IMR-90 (cell line): ENCODE measurements at places on chromosomes 5 and 9. TPM values are rescaled to one million over a fixed set of nuclear protein-coding genes. Genes with fewer than 3 reads are reported as not detected.

The LHFPL2 gene
- total RNA-seq = 11.1 and 11.3 TPM in 2 replicates

The RABEPK gene
- total RNA-seq = 49.7 and 59.7 TPM in 2 replicates

GRCh38 chr5:60811105-60811504 lies 33.0 kb downstream of the ELOVL7 start:
- DNase-seq = no peak

DNA sequence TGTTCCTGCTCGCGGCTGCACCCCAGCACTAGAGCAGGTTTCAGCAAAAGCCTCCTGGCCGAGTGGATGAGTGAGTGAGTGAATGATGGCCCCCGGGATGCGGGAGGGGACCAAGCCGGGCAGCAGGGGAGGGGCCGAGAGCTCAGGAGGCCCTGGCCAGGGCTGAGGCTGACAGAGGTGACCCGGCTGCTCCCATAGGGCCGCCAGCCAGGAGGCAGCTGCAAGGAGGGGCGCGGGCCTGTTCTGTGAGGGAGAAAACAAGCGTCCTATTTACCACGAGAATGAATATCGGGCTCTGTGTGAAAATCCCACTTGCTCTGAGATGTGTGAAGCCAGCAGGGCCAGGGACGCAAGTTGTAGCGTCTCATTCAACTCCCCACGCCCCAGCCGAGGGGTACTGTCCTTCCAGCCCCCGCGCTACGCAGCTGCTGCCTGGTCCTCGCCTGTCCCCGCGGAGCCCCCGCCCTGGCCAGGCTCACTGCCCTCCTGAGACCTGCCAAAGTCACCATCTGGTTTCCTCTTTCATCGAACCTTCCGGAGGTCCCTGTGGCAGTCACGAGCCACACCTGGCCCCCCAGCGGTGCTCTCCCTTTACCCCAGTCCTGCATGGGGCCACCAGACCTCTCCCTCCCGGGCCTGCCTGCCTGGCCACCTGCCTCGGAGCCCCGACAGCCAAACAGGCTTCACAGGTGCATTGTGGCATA lies 38.8 kb downstream of the RASGEF1C start:
- DNase-seq = no peak

DNA sequence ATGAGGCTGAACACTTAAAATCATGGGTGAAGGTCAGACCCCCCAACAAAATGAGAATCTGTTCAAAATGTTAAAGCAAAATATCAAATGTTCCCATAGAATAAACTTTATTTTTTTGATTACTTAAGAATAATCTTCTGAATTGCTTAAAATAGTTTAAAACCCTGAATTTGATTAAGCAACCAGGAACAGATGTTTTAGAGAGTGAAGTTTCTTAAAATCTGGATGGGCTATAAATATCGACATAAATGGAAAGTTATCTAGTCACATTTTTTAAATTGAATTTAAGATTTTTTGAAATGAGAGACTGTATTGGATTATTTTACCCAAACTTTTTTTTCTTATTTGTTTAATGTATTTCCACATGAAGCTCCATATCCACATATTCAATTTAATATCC lies 98.5 kb downstream of the ADAMTS12 start:
- DNase-seq = no peak

The BAAT gene
- total RNA-seq = under 0.01 TPM in 1 of 2 replicates, not detected in the other

The PJA2 gene
- 70.6 and 112 TPM in 2 replicates for total RNA-seq

GRCh38 chr9:126347093-126347492 lies 20.5 kb downstream of the MVB12B start:
- no peak for DNase-seq

DNA sequence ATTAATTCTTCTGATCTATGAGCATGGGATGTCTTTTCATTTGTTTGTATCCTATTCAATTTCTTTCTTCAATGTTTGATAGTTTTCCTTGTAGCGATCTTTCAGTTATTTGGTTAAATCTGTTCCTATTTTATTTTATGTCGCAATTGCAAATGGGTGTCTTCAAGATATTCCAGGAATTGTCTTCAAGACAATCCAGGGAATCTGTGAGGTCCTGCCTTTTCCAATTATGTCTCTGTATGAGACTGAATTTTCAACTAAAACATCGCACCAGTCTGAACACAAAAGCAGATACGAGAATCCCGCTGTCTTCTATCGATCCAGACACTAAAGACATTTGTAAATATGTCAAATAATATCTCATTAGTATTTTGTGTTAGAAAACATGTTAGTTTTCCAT lies 485.5 kb downstream of the BNC2 start:
- no peak for DNase-seq

- no peak for DNase-seq
These were observed 180.6 kb downstream of the CACNA1B start for GRCh38 chr9:138058181-138058580.

DNA sequence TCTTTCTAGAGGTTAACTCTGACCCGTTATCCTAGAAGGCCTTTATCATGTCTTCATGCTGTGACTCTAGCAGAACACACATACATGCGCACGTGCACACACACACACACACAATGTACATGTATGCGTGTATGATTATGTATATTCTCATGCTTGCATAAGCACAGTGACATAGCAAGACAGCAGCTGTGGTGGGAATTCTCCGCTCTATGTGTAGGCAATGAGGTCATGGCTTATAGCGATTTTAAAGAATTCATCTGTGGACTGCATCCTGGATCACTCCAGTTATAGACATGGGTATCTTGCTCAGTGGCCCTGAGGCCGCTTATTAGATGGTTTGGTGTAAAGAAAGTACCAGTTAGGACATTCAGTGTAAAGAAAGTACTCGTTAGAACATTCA lies 106.2 kb downstream of the FBXL7 start:
- DNase-seq = no peak

The KLF9 gene
- 7.5 and 11.4 TPM in 2 replicates for total RNA-seq

DNA sequence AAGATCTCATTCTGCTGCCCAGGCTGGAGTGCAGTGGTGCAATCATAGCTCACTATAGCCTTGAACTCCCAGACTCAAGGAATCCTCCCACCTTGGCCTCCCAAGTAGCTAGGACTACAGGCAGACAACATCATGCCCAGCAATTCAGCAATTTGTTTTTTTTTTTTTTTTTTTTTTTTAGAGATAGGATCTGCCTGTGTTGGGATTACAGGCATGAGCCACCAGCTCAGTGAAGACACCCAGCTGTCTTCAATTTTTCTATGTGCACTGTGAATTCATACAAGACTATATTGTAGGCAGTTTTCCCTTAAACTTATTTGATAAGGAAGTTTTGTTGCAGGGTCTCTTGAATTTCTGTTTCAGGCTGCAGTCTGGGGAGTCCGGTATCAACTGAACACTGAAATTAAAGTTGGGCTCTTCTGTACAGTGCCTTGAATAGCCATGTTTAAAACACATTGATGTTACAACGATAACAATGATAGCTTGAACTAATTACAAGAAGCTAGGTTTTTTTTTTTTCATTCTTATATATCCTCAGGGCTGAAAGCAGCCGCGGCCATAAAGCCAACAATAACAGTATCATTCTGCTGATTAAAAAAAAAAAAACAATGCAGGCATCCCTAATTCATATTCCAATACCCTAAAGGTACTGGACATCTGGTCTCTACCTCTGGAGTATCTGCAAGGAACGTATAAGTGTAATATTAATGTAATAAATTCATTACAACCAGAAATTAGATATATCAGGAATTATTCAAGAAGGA lies 63.5 kb downstream of the MPDZ start:
- DNase-seq = no peak

DNA sequence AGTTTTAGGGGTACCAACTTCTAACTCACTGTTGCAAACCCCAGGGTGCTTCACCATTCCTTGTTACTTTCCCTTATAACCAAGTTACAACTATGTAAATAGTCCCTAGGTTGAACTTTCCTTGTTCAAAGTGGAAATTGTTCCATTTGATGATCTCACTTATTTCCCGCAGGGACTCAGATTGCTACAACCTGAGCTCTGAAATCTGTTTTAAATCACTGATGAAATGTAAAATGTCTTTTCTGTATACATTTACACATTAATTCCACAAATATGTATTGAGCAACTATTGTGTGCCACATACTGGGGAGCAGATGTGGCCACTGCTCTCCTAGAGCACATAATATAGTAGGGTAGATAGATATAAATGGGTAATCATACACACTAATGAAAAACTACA lies 69.1 kb upstream of the TARS1 start:
- peak; percentile 93 for DNase-seq

DNA sequence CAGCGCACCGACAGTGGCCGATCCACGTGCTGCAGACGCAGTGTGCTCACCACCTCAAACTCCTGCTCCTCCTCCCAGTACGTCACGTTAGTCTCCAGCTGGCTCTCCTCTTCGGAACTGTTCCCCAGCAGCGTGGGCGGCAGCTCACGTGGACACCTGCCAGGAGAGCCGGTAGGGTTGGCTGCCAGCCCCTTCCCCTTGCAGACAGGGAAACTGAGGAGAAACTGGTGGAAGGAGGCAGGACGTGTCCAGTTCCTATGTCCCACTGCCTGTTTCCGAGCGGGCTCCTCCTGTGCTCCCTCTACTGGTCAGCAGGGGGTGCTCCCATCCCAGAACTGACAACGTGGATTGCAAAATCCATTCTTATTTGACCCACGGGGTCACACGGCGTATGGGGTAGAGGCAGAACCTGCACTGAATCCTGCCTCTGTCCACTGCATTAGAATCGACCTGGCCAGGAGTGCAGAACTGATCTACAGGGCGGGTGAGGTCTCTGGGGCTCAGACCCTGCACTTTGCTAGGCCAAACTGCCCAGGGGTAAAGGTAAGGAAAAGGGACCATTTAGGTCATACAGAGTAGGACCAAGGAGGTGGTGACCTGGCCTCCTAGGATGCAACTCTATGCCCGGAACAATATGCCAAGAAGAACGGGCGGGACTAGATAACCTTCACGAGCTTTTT lies 25.7 kb downstream of the PDGFRB start:
- peak; percentile 78 for DNase-seq

The PCDHB11 gene
- total RNA-seq = under 0.01 TPM in 2 replicates

DNA sequence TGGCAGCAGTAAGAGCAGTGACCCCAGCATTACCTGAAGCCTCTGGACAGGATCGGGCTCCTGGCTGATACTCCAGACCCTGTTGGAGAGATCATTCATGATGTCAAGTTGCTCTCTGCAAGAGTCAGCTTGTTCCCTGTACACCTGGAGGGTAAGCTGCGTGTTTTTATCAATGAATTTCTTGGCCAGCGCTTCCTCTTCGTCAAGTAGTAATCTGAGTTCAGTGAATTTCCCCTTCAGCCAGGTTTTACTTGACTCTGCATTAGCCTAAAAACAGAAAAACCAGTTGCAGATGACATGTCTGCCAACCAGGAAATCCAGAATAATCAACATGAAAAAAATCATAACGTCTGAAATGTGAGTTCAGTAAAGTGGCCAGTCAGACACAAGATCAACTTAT lies 19.1 kb downstream of the TRIM14 start:
- no peak for DNase-seq

GRCh38 chr5:79743846-79744605 lies 54.4 kb downstream of the CMYA5 start:
- DNase-seq = peak; percentile 22

DNA sequence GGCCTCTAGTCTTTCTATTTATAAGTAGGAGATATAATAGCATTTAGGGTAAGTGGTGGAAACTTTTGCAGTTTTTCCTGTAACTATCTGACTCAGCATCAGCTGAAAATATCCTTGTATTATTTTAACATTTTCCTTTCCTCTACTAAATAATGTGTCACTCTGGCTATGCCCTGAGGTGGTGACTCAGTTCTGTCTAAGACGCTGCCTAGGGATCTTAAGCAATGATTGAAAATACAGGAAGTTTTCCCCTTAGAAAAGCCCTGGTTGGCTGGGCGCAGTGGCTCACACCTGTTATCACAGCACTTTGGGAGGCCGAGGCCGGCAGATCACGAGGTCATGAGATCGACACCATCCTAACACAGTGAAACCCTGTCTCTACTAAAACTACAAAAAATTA lies 9.3 kb upstream of the EDIL3 start:
- DNase-seq = peak; percentile 88

The PCDHA13 gene
- not detected in 2 replicates for total RNA-seq

The WASHC1 gene
- total RNA-seq = 3.0 and 3.1 TPM in 2 replicates
